ENCODE measurements at places on chromosomes 13 and 19. TPM values are rescaled to one million over a fixed set of nuclear protein-coding genes. Genes with fewer than 3 reads are reported as not detected.

The FPR2 gene
- 0.41 TPM for polyA plus RNA-seq

- DNase-seq: peak; percentile 83
Observed at GRCh38 chr19:3365836-3366752, at the start of gene NFIC. TSS of gene NFIC (plus strand) at chr19:3366583. CDS start at chr19:3366637, 54 bp downstream.

GRCh38 chr19:43984687-43985000 lies 656 bp downstream of the ZNF155 start:
- DNase-seq: no peak

GRCh38 chr13:59660582-59660981 lies 503.1 kb downstream of the DIAPH3 start:
- DNase-seq: no peak

DNA sequence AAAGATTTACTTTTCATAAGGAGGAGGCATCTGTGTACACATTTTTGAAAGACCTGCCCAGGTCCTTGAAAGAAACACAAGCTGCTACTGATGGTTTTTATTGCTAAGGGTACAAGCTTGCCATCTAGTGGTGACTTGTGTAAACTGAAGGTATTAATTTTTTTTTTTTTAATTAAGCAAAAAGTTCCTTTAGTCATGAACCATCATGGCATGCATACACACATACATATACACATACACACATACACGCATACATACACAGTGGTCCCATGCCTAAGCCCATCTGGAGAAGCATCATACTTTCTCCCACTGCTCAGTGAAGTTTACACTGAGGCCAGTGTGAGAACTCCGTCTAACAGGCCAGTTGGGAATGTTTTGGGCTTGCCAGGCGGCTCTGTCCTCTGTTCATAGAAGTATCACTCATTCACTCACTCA lies 312.5 kb downstream of the DCLK1 start:
- DNase-seq: peak; percentile 33

The PLK5 gene
- polyA plus RNA-seq: 0.53 TPM

GRCh38 chr19:9430444-9430843 lies 4.9 kb downstream of the ZNF266 start:
- DNase-seq: no peak

The CEACAM19 gene
- 12.7 TPM for polyA plus RNA-seq

The ZGLP1 gene
- 6.8 TPM for polyA plus RNA-seq

The MEIS3 gene
- 20.8 TPM for polyA plus RNA-seq

The CLEC17A gene
- polyA plus RNA-seq: 0.23 TPM

DNA sequence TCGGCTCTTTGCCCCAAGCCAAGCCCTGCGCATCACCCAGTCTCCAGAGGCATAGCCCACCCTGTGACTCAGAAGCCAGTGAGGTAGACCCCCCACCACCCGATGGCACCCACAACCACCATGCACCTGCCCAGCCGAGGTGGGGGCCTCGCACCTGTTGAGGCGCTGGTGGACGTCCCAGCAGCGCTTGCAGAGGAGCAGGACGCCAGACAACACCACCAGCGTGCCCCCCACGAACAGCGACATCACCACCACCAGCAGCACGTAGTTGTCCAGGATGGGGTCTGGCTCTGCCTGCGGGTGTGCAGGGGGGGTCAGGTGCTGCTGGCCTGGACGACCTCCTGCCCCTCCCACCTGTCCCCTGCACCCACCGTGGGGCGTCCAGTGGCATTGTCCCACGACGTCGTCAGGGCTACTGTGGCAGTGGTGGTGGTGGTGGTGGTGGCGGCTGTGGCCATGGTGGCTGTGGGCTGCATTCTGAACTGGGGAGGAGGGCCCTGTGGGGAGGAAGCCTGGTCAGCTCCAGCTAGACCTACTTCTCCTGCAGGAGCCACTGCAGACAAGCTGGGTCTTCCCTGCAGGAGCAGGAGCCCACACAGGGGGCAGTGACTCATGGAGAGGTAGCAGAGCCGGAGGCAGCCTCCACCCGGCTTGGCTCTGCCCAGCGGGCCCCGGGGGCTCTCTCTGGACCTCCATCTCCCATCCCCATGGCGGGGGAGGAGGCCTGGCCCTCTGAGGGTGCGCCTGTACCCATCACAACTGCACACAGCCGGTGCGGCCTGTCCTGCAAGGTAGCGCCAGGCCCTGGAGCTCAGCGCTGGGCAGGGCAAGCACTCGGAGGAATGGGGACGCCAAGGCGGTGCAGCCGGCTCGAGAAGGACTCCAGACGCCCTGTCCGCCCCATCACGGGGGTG lies 1.9 kb downstream of the CBARP start:
- DNase-seq: no peak

The CTXN1 gene
- 12.3 TPM for polyA plus RNA-seq

GRCh38 chr19:10848230-10848856 lies at the start of gene C19orf38:
TSS of gene C19orf38 (plus strand) at chr19:10848415. CDS start at chr19:10848509, 94 bp downstream.
- peak; percentile 51 for DNase-seq

- DNase-seq: no peak
Observed at GRCh38 chr19:5943045-5943444, 29.0 kb downstream of the CAPS start.

GRCh38 chr19:14347999-14348889 lies 33.0 kb upstream of the ADGRE5 start:
- peak; percentile 68 for DNase-seq

The DDX39A gene
- polyA plus RNA-seq: 56.5 TPM

DNA sequence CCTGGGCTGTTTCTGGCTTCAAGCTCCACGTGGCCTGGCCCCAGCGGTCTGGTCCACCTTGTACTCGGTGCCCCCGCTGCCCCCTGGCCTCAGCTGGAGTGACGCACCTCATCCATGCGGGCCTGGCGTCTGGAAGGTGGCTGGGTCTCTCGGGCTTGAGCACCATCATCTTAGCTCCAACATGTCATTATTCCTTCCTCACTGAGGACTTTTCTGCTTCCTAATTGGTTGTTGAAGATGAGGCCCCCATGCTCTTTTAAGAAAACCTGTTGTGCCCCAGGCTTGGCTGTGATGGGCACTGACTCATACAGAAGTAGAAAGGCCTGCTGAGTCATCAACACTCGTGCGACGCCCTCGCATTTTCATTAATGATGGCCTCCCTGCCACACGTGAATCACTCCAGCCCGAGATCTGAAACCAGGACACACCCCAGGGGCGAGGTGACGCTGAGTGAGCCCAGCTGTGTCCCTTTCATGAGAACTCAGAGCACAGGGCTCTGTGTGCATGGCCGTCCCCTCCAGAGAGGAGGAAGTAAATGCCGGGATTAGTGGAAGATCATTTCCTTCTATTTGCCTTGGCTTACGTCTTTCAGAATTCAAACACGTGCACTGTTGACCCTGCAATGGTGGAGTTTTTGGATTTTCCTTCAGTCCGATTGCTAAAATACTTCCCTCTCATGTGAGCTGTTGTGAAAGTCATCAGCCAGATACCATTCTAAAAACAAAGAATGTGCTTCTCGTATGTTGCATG lies 14.0 kb upstream of the GJA3 start:
- DNase-seq: peak; percentile 66

GRCh38 chr13:33016414-33017322 lies at the start of gene KL:
TSS of gene KL (plus strand) at chr13:33016423. CDS start at chr13:33016441, 18 bp downstream.
- no peak for DNase-seq

The SPACA4 gene
- 0.11 TPM for polyA plus RNA-seq

DNA sequence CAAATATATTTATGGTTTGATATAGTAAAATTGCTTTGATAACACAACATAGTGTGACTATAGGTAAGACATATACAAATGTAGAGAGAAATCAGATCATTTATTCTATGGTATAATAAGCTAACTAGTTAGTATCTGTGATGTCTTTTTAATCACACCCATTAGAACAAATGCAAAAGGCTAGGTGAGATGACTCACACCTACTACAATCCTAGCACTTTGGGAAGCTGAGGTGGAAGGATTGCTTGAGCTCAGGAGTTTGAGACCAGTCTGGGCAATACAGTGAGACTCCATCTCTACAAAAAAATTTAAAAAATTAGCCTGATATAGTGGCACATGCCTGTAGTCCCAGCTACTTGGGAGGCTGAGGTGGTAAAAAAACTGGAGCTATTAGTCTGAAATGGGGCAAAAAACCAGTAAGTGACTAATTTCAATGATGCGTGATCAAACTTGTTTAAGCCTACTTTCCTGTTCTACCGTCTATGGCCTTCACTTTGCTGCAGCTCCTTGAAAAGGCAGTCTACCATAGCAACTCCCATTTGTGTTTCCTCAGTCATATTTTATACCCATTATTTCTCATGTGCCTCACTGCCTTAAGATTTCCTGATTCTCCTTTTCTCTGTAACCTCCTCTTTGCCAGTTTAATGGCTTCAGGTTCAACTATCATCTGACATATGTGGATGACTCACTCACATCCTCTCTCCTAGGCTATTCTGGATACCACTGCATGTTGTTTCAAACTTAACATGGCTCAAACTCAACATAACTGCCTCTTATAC lies 12.5 kb downstream of the ALG5 start:
- DNase-seq: no peak

The IL17D gene
- polyA plus RNA-seq: 9.1 TPM

- DNase-seq: no peak
Observed at GRCh38 chr13:109144693-109145437, 515.5 kb downstream of the MYO16 start.

DNA sequence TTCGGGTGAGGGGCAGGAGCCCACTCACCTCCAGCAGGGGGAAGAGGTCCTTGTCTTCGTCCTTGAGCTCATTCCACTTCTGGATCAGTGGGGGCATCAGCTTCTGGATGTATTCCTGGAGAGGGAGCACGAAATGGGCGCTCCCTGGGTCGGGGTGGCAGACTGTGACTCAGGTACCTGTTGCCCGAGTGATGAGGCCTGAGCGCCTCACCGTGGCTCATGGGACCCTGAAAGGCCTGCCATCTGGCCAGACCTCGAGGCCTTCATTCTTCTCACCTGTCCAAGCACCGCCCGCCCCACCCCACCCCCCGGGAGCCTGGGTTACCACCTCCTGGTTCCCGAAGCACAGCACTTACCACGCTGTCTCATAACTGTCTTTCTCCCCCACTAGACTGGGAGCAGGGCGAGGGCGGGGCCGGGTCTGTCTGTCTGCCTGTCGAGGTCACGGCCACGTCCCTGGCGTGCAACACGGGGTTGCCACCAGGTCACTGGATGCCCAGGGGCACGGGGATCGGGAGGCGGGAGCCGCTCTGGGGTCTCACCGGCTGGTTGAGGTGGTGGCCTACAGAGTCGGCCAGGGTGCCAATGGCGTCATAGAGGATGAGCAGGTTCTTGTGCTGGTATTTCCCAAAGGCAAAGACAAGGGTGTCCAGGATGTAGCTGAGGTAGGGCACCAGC lies 9.4 kb upstream of the FBXW9 start:
- DNase-seq: no peak

DNA sequence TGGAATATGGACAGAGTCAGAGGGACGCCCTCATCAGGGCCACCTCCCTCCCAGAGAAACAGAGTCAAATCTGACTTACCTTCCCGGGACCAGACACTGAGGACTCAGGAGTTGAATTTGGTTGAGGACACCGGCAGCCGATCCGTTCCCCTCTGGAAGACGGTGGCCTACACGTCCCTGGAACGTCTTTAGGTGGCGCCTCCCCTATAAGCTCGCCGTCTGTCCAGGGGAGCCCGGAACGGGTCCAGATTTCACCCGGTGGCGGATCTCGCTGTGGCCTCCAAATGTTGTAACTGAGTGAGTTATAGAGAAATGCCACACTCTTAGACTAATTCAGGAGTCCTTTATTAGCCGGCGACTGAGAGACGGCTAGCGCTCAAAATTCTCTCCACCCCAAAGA lies 9.0 kb downstream of the TNFSF14 start:
- DNase-seq: no peak

GRCh38 chr19:40453151-40453735 lies 9.1 kb upstream of the SERTAD3 start:
- no peak for DNase-seq

- no peak for DNase-seq
Observed at GRCh38 chr13:80408270-80408669, 67.3 kb upstream of the SPRY2 start.

The CLDND2 gene
- 1.6 TPM for polyA plus RNA-seq

DNA sequence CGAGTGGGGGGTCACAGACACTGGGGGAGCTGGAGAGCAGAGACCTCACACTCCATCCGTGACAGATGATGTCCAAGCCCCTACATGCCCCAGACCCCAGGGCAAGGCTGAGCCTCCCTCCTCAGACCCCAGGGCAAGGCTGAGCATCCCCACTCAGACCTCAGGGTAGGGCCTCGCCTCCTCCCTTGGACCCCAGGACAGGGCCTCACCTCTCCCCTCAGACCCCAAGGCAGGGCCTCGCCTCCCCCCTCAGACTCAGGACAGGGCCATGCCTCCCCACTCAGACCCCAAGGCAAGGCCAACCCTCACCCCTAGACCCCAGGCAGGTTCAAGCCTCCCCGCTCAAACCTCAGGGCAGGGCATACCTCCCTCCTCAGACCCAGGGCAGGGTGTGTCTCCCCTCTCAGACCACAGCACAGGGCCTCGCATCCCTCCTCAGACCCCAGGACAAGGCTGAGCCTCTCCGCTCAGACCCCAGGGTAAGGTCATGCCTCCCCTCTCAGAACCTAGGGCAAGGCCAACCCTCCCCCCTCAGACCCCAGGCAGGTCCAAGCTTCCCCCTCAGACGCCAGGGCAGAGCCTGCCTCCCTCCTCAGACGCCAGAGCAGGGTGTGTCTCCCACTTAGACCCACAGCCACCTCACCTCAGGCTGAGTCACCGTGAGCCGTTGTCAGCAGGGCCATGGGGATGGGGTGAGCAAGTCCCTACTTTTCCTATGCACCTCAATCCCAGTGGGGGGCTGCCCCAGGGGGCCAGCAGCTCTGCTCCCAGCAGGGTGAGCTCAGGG lies 1.7 kb upstream of the S1PR4 start:
- no peak for DNase-seq

- DNase-seq: no peak
Observed at GRCh38 chr19:52945652-52946321, 16.9 kb downstream of the ZNF816 start.

DNA sequence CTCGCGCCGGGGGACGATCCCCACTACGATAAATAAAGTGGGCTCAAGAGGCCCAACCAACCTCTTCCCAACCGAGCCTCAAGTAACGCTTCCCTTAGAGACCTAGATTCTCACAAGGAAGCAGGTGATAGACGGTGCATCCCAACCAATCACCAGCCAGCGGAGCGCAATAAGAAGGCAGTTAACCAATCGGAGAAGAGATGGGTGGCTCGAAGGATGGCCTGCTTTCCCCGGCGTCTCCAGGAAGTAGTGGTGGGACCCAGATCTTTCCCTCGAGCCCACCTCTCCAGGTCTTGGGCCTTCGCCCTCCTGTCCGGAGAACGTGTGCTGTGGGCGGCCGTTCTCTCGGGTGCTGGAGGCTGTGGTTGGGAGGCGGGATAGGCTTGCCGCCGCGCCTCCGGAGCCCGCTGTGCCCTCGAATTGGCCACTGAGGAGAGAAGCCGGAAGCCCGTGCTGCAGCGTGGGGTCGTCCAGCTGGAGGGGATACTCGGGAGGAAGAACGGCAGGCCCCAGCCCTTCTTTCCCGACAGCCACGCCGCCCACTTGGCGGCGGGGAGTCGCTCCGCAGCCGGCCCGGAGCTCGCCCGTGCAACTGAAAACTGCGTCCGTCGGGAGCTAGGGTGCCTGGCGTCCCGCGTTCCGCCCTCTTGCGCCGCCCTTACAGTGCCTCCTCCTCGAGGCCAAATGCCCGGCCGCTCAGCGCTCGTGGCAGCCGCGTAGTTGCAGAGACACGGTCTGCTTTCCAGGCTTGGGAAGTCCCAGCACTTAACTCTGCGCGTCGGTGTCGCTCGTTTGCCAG lies at the start of gene RNF6:
TSS of gene RNF6 (minus strand) at position 594 of the 799 bp plus-strand sequence. CDS start 2,665 bp downstream, outside the sequence.
- peak; percentile 94 for DNase-seq

- DNase-seq: no peak
Observed at GRCh38 chr13:111632906-111633305, 312.5 kb downstream of the TEX29 start.

The ZNF440 gene
- 15.3 TPM for polyA plus RNA-seq

- no peak for DNase-seq
Observed at GRCh38 chr19:8030960-8031359, 21.6 kb upstream of the CCL25 start.

The FXYD3 gene
- polyA plus RNA-seq: 19.9 TPM

GRCh38 chr19:14809272-14810057 lies 25.5 kb downstream of the OR7A5 start:
- DNase-seq: no peak

GRCh38 chr19:572743-573518 lies 535 bp downstream of the BSG start:
- DNase-seq: no peak

Measured in right lung (tissue), 10 donors.